ENCODE measurements at places on chromosomes 4 and X. TPM values are rescaled to one million over a fixed set of nuclear protein-coding genes. Genes with fewer than 3 reads are reported as not detected.

SPACA5 gene
- not detected for total RNA-seq

ADH6 gene
- total RNA-seq: not detected

ZFP92 gene
- 5.4 TPM for total RNA-seq

GAGE1 gene
- not detected for total RNA-seq

MAGEA9B gene
- total RNA-seq: not detected

TRPC5OS gene
- total RNA-seq: not detected

RS1 gene
- total RNA-seq: not detected

ZNF182 gene
- total RNA-seq: 3.6 TPM

EXOC1 gene
- total RNA-seq: 35.0 TPM

STBD1 gene
- 34.7 TPM for total RNA-seq

TRIM60 gene
- total RNA-seq: not detected

DCX gene
- total RNA-seq: not detected

SYN1 gene
- total RNA-seq: not detected

SRPX gene
- 410 TPM for total RNA-seq

CYP2U1 gene
- total RNA-seq: 7.6 TPM

TXK gene
- total RNA-seq: 1.6 TPM

GPR143 gene
- total RNA-seq: not detected

CTSO gene
- 14.2 TPM for total RNA-seq

GC gene
- total RNA-seq: not detected

SUPT20HL2 gene
- total RNA-seq: not detected

SSX3 gene
- not detected for total RNA-seq

DAPP1 gene
- total RNA-seq: 4.9 TPM

SCD5 gene
- 4.7 TPM for total RNA-seq

MAGEA2 gene
- not detected for total RNA-seq

CABS1 gene
- total RNA-seq: not detected

NLGN4X gene
- 8.4 TPM for total RNA-seq

ZNF827 gene
- total RNA-seq: 10.5 TPM

GLRA3 gene
- total RNA-seq: not detected

ADAMTS3 gene
- 2.1 TPM for total RNA-seq

TCEAL4 gene
- 68.1 TPM for total RNA-seq

OTUD6A gene
- total RNA-seq: not detected

TAF1 gene
- total RNA-seq: 36.9 TPM

FAM47E gene
- total RNA-seq: 3.3 TPM

NAAA gene
- total RNA-seq: 16.4 TPM

PABPC4L gene
- 1.3 TPM for total RNA-seq

KLB gene
- 7.4 TPM for total RNA-seq

RGN gene
- 4.6 TPM for total RNA-seq

PPP1R2C gene
- not detected for total RNA-seq

WDR45 gene
- total RNA-seq: 73.4 TPM

BMPR1B gene
- total RNA-seq: 0.45 TPM

MAGEA1 gene
- total RNA-seq: not detected

GPRASP2 gene
- total RNA-seq: 5.5 TPM

POLN gene
- 12.8 TPM for total RNA-seq

FRMPD4 gene
- total RNA-seq: not detected

AIMP1 gene
- total RNA-seq: 38.8 TPM

EPGN gene
- total RNA-seq: not detected

RWDD4 gene
- total RNA-seq: 15.9 TPM

All from mesenteric fat pad (tissue), 1 donor.